Left forelimb (tissue), 1 donor: ENCODE measurements at places on chromosomes 6 and 20.

DNA sequence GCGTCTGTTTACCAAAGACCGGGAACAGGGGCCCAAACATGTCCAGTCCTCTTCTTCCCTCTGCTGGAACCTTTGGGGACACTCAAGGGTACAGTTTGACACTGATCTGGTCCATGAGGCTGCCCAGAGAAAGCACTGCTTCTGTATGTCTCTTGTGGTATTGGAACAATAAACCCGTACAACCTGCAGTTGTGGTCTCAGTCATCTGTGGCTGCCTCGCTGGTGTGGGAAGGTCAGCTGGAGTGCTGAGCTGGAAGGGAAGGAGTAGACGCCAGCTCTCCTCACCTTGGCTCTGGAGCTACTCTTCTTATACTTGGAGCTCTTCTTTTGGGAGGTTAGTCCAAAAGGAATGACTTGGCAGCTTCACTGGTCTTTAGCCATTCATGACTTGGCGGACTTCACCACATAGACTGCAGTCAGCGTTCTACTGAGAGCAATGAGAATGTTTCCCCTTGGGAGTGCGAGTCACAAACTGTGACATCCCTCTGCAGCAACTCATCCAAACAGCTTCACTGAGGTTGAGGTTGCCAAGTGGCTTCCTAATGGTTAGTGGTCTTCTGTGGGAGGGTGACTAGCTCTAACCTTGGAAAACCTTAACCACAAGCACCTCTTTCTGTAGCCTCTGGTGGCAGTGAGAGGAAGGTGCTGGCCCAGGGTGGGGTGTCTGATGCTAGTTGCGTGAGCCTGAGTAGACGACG is 81.2 kb downstream of the ASXL1 start:
- DNase-seq, result no peak

DNA sequence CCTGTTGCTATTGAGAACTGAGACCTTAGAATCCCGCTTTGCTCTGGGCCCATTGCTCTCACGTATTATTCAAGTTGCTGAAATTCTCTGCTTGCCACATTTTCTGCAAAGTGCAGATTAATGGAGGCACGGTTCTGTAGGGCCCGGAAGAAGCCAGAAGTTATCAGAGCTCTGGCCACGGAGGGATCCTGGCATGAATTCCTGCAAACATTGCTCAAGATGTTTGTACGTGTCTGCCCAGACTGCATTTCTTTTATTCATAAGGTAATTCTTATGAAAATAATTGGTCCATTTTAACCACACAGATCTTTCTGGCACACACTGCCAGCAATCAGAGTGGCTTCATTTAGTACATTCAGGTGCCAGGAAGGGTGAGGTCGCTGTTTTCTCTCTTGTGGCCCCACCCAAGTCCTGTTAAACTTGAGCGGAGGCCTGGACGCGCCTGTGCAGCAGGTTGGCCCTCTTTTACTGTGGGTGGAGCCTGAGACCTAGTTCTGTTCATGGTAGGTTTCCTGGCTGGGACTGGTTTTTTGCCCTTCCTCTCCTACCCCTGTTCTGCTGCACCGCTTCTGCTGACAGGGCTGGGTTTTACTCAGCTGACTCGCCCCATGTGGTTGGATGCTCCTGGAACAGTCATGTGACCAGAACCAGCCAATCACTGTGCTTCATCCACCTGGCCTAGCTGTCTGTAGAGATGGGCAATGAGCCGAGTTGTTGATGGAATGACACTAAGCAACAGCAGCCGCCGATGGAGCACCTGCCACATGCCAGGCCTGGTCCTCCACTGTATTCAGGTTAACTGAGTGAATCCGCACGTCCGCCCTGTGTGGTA is 230.2 kb downstream of the CDH4 start:
- no peak for DNase-seq

DNA sequence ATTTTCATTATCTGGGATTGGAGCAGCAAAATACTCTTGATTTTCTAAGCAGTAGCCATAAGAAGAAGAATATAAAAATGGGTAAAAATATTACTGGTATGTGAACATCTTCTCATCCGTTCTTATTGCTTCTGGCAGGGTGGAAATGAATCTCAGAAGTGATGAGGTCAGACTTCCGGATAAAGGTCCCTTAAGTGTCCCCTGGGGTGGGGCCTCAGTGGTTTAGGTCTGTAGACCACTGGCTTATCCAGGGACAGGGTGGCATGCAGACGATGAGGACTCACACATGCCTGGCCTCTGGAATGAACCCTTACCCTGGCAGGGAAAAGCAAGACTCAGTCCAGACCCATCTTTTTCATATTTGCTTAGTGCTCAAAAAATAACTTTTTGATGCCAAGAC is 143.3 kb downstream of the UST start:
- no peak for DNase-seq

- DNase-seq, result no peak
Measured at GRCh38 chr20:56273491-56273890, 25.0 kb downstream of the MC3R start.

- no peak for DNase-seq
Measured at GRCh38 chr6:128487746-128488145, 32.7 kb downstream of the PTPRK start.

DNA sequence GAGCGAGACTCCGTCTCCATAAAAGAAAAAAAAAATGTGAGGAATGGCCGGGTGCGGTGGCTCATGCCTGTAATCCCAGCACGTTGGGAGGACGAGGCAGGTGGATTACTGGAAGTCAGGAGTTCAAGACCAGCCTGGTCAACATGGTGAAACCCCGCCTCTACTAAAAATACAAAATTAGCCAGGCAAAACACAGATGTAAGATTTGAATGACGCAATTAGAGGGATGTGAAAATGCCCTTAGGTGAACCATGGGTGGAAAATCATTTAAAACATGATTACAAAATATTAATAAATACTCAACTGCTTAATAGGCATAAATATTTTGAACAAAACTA is 20.9 kb downstream of the COL9A3 start:
- DNase-seq, result no peak
